ENCODE measurements at places on chromosomes 6 and 20.
A peak's percentile ranks its signal among the peaks of the same experiment; 100 is the strongest.

DNA sequence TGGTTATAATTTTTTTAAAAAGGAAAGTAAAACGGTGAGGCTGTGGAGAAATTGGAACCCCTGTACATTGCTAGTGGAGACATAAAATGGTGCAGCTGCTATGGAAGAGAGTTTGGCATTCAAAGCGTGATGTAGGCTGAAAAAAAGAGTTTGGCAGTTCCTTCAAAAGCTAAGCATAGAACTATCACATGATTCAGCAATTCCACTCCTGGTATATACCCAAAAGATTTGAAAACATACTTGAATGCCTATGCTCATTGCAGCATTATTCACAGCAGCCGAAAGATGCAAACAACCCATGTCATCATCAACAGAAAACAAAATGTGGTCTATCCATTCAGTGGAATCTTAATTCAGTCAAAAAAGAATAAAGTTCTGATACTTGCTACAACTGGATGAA is 4.5 kb upstream of the SGK2 start:
- DNase-seq: no peak

DNA sequence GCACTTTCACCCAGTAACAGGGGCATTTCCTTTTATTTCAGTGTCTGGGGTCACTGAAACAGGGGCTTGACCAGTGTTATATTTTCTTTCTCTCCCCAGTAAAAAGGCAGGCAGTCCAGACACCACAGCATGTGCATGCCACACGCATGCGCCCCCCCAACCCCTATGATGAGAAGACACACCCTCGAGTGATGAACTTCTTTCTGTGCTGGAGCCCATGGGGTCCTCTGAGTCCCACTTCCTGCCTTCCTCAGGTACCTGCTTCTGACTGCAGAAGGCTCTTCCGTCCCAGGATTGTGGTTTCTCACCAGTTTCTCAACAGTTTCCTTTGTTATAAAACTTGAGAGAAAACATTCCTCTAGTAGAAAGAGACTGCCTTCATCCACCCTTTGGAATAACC is 45.7 kb upstream of the TMEM181 start:
- DNase-seq: no peak

- DNase-seq: no peak
Measured at GRCh38 chr20:19692100-19692499, 66.0 kb upstream of the RIN2 start.

GRCh38 chr6:106790149-106790770 is 160.9 kb downstream of the QRSL1 start:
- DNase-seq: no peak

- no peak for DNase-seq
Measured at GRCh38 chr6:17457405-17457804, 64.0 kb downstream of the CAP2 start.

GRCh38 chr6:122042960-122043735 is 356.3 kb upstream of the HSF2 start:
- DNase-seq: no peak

DNA sequence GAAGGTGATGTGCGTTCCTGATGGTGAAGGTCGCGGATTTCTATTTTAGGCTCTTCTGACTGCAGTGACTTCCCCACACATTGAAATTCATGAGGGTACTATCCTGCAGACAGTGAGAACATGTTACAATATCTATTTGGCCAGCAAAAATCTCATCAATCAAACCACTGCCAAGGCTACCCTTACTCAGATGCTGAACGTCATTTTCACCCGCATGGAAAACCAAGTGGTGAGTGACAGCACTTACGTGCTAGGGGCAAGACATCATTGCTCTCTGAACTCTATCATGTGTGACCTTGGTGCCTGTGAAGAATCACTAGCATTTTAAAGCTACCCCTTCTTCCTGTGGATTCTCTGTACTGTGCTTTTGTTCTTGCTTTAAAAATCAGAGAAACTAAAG is 31.1 kb downstream of the ARFGEF2 start:
- DNase-seq: no peak

- no peak for DNase-seq
Measured at GRCh38 chr6:41642960-41643898, 5.0 kb downstream of the MDFI start.

DNA sequence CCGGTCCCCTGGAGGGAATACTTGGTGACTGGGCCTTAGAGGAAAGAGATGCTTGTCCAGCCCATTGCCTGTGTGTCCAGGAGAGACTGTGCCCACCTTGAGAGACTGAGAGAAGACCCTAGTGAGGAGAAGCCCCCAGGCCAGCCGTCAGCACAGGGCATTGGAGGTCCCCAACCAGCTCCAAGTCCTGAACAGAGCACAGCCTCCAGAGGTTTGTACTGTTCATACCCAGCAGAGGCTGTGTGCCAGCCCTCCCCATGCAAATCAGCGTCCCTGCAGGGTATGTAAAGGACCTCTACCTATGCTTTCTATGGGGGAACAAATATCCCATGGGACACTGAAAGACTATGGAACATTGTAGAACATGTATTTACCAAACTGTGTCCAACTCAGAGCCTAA is 8.4 kb downstream of the HLA-E start:
- DNase-seq: no peak

- no peak for DNase-seq
Measured at GRCh38 chr6:161507375-161507774, 233.5 kb upstream of the AGPAT4 start.

DNA sequence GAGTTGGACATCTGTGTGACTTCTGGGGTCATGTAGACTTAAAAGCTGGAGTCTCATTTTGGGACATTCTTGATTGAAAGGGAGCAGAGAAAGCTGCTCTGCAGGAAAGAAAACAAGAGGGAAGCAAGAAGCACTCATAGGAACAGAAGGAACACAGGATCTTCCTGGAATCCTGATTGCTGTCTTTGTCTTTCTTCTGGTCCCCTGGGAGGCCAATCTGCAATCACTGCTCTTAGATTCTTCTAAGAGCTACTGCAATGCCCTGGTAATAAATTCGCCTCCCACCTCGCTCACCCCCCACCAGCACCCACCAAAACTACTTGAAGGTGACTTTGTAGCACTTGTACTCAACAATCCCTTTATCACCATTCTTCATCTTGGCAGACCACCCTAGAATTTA is 51.8 kb downstream of the SLC35B3 start:
- DNase-seq: no peak

GRCh38 chr6:109455437-109456110 is at the start of gene MICAL1:
MICAL1 (minus strand) TSS chr6:109455772; CDS start chr6:109454196, 1,576 bp downstream.
- DNase-seq: peak; percentile 58

DNA sequence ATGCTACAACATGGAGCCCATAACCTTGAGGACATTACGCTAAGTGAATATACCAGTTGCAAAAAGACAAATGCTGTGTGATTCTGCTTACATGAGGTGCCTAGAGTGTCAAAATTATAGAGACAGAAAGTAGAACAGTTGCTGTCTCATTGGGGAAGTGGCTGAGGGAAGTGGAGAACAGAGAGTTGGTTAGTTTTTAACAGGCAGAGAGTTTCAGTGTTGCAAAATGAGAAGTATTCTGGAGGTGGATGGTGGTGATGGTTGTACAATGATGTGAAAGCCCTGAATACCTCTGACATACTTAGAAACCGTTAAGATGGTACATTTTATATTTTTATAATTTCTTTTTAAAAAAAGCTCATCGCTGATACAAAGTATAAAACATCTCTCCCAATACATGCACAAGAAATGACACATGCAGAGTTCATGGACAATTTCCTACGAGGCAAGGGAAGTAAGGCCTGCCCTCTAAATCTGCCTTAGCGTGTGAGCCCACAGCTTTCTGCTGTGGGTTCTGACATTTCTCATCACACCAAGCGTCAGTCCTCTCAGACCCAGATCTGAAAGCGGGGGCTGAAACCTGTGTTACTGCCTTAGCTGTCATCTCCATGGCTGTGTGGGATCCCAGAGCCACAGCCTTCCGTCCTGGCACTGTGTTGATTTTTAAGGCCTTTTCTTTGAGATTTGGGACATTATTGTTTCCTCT is 126.0 kb downstream of the RNASET2 start:
- no peak for DNase-seq

- no peak for DNase-seq
Measured at GRCh38 chr6:1672379-1672778, 62.7 kb downstream of the FOXC1 start.

DNA sequence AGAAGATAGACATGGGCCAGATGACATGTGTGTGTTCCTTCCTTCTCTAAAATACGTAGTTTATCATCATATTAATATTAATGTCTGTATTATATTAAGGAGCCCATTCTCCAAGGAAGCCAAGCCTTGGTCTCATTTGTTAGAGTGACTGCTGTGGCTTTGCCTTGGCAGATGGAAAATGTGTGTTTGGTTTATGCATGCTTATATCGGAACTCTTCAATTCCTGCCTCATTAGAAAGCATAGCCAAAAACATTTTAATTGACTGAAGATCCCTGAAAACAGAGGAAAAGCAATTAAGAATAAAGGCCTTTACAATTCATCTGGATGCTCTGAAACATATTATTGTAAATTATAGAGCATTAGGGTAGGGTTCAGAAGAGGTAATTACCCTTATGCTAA is 106.4 kb downstream of the COL9A1 start:
- no peak for DNase-seq

DNA sequence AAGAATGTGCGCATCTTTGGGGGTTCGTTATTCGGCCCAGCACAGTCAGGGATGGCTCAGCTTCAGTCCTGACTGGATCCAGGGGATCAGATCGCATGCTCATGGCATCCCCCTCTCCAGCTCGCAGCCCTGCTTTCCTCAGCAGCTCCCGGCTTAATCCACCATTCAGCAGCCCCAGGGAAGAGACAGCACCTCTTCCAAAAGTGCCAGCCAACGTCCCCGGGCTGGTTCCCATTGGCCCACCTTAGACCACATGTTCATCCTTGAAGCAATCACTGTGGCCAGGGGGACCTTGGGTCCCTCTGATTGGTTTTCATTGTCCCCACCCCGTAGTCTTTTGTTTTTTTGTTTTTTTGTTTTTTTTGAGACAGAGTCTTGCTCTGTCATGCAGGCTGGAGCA is 188.7 kb downstream of the ZMYND8 start:
- DNase-seq: no peak

DNA sequence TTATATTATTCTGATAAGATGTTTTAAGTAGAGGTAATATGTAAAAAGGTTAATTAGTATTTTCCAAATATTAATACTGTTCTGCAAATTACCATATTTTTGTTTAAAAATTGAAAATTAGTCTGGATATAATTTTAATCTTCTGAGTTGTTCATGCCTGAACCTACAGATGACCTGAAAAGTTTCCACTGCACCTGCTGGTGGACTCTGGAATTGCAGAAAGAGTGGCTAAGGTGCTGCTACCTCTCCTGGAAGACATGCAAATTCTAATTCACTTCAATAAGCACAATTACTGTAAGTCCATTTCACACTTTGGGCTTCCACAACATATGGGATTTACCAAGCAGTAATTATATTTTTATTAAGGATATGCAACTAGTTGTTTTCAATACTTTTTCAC is 77.7 kb upstream of the OLIG3 start:
- DNase-seq: peak; percentile 63

DNA sequence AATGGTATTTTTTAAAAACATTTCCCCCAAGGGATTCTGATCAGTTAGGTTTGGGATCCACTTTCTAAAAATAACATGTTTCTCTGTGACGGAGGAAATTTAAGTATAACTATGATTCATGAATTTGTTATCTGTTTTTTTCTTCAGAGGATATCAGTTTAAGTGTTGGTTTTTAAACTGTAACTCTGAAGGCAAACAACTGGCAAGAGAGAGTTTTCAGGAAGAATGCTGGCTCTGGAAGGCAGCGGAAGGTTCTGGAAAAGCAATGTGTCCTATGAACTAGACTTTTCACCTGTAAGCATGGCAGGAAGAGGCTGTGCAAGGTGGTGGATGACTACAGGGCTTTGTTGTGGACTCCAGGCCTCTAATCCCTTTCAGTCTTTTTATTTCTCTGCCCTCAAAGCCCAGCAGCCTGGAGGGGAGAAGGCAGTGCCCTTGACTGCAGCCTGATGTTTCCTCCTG is 153.1 kb downstream of the GMPR start:
- DNase-seq: no peak

DNA sequence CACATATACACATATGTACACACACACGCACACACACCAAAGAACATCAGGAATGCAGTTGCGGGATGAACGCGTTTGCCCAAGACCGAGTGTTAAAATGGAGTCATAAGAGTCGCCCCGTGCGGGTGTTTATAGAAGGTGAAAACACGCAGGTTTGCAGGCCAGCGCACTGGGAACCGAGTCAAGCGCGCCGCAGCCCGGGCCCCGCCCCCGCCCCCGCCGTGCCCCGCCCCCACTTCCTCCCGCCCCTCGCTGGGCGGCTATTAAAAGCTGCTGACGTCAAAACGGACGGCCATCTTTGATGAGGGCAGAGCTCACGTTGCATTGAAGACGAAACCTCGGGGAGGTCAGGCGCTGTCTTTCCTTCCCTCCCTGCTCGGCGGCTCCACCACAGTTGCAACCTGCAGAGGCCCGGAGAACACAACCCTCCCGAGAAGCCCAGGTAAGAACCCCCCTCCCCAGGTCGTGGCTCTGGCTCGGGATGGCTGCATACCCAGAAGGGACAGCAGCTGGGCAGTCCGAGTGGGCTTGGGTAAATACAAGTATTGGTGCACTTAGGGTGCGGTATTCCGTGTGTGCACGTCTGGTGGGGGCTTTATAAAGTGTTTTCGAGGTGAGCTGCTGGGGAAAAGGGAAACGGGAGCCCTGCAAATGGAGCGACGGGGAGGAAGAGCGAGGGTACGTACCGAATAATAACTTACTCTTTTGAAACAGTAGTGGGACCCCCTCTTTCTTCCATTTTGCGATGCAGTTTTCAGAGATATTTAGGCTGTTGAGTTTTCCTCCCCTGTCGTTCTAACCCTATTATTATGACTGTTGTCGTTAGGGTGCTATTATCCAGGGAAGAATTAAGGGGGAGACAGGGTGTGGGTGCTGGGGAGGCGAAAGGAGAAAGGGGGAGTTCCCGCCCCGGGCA is at the start of gene SNAP25:
TSS of gene SNAP25 (plus strand) at position 295 of the 916 bp plus-strand sequence. CDS start 56,662 bp downstream, outside the sequence.
- peak; percentile 66 for DNase-seq

DNA sequence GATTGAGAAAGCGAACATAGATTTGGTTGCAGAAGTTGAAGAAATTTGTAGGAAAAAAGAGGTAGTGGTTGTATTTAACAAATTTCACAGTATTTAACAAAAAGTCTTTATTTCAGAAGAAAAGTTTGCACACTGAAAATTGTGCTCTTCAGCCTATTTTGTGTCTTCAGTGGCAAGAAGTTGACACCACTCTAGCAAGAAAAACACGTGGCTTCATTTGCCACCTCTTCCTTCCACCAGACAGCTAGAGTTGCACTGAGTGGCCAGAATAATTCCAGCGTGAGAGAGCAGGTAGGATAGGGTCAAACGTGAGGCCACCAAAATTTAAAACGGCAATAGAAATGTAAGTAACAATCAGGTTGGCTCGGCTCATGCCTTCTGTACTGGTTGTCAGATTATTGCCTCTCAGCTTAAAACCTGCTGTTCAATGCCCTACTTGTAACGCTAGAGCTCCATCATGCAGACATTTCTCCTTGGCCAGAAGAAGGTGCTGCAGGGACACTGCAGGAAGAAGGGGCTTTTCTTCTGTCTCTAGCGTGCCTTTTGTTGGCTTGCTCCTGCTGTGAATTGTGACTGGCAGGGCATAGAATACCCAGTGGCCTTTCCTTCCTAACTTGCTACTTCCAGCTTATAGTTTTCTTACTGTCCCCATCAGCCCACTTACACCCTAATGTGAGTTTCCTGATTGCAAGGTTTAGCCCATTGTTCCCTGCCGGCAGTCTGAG is 12.1 kb downstream of the TRAPPC3L start:
- DNase-seq: no peak
